CD4-positive, alpha-beta T cell treated with Interleukin-15 for 1 hour (primary cell): ENCODE measurements at places on chromosomes 6 and 20.

DNA sequence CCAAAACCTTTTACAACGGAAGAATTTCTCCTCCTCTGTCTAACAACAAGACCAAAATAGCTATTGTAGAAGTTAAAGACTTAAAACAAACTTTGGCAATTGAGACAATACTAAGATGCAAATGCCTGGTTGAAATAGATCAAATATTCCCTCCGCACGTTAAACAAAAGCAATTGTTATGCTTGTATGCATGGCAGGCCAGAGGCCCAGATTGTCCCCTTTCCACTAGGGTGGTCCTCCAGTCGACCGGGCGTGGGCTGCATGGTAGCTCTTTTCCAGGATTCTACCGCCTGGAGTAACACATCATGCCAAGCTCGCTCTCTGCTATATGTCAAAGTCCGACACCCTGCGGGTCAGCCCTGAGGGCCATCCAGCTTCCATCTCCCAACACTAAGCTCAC, 234.7 kb downstream of the RNGTT start:
- no peak for DNase-seq

DNA sequence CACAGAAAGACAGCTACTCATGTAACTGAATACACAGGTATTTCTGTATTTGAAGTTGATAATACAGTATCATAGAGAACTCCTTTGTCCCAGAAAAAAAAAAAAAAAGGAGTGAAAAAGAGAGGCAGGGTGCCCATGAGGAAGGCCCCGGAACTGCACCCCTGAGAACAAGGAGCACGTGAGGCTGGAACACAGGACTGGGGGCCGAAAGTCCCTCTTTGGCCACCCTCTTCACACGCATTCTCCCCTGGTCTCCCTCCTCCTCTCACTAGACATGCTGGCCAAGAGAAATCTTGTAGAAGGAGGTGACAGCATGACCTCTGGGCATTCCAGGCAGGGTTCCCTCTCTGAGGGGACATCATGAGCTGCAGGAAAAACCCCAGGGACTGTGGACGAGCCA, 62.7 kb upstream of the TRAF3IP2 start:
- no peak for DNase-seq

DNA sequence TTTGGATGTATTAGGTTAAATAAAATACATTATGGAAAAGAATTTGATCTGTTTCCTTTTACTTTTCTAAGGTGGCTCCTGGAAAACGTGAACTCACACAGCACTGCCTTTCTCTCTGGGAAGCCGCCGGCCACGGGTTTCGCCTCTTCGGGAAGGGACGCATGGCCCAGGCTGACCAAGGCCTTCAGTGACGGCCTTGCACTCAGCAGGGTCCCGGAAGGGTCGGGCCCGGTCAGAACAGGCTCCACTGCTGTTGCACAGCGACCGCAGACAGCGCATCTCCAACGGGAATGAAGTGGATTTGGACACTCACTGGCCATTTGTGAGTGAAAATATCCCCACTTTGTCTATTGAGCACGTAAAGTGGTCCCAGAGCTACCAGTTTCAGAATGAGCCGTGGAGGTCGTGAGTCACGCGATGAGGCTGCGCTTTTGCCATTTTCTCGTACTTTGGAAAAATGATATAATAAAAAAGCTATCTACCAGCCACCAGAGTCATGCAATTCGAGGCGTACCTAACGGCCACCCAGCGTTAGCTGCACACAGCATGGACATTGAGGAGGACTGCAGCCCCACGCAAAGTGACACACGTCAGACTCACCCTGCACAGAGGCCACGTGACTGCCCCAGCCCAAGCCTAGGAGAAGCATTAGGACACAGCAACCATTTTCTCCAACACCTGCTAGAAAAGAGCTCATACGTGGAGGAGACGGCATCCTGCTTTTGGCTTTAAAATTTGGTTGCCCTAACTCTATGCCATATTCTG, 244.3 kb downstream of the TTLL2 start:
- DNase-seq = no peak

DNA sequence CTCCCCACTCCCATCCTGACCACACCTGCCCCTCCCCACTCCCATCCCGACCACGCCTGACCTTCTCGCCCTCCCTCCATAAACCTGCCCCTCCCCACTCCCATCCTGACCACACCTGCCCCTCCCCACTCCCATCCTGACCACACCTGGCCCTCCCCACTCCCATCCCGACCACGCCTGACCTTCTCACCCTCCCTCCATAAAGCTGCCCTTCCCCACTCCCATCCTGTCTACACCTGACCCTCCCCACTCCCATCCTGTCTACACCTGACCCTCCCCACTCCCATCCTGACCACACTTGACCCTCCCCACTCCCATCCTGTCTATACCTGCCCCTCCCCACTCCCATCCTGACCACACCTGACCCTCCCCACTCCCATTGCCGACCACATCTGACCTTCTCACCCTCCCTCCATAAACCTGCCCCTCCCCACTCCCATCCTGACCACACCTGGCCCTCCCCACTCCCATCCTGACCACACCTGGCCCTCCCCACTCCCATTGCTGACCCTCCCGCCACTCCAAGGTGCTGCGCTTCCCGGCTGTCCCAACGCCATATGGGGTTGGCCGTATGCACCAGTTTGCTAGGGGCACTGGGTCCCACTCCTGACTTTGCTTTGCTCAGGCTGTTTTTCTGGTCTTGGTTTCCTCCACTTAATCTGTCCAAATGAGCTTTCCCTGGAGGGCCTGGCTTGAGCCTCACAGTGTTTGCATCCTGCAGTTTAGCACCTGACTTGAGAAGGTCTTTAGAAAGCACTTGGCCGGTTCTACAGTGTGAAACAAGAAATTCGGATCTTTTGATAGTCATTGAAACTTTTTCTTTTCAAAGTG, 2.9 kb downstream of the KIF25 start:
- DNase-seq = no peak

- no peak for DNase-seq
Measured at GRCh38 chr6:75551367-75551952, 50.2 kb upstream of the SENP6 start.

GRCh38 chr20:57677584-57677982, 32.2 kb downstream of the PMEPA1 start:
- no peak for DNase-seq

- no peak for DNase-seq
Measured at GRCh38 chr6:98601716-98602115, 232.7 kb upstream of the POU3F2 start.
